Thymus (tissue), 14 donors: ENCODE measurements at places on chromosomes 2 and 18.

DNA sequence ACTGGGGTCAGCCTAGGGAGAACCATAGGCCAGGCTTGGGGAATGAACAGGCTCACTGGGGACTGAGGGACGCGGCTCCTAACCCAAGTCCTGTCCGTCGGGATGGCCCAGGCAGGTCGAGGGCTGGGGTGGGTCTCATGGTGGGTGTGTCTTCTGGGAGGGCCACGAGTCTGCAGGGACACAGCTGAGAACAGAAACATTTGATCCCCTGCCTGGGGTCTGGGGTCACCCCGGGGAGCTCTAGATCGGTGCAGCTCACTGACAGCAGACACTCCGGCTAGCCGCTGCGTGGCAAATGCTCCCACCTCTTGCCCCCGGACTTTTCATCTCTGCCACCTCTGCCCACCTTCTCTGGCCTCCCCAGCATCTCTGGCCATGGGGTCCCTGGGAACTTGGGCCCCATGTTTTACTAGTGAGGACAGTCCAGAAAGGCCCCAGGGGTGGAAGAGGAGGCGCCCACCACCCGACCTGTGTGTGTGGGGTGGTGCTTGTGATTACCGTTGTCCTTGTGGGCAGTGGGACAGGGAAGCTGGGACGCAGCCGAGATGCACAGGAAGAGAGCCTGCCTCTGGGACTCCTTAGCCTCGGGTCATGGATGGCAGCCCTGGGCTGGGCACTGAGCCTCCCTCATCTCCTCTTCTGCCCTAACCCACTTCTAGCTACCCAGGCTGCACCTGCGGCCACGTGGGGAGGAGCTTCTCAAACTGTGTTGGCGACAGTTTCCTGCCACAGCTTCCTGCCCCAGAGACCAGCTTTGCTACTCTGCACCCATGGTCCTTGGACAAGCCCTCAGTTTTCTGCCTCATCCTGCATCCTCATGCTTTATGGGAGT lies 4.9 kb downstream of the ZAP70 start:
- DNase-seq: no peak

DNA sequence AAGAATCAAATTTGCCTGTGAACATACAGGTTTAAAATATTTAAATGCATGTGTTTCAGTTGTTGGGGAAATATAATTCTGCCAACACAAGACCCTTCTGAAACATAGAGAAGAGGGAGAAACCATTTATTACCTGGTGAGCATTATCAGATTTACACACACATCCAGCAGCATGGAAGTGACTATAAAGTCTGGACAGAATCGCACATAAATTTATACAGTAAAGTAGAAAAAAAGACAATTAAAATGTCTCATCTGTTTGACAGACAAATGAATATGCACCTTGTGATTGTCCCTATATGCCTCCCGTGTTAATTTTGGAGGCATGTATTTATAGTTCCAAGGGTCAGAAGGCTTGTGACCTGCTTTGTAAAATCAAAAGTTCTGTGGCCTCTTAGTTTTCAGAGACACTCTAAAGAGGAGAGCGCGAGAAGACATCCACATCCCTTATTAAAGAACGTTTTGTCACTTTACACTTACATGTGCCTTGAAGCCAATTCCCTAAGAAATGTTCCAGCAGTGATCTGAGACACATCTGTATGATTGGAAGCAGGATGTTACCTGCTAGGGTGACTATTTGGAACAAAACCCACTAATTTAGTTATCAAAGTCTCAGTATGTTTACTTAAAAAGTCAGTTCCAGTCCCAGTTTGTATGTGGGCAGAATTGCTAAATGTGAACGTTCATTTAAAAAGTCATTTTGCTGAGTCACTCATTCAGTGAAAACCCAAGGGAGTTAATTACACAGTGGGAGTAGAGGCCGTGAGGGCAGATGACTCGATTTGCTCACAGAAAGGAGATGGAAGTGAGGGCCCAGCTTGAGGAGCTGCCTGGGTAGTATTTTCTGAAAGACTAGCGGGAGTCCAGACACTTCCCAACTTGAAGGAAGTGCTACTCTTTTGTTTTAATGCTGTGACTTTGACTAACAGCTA lies 527.6 kb upstream of the MEX3C start:
- DNase-seq: no peak

DNA sequence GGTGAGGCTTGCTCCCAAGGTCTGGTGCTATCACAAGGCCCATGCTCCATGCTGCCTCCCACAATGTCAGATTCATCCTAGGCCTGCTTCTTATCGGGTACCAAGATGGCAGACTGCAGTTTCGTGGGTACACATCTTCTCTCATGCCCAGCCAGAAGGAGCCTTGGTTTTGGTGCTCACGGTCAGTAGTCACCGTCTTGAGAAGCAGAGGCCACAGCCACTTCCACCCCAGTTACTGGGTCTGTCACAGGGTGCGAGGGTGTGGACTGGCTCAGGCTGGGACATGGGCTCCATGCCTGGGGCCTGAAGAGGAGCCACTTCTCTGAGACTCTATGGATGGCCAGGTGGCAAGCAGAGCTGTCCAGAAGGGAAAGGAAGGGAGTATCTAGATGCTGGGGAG lies 178.8 kb upstream of the HS6ST1 start:
- no peak for DNase-seq

DNA sequence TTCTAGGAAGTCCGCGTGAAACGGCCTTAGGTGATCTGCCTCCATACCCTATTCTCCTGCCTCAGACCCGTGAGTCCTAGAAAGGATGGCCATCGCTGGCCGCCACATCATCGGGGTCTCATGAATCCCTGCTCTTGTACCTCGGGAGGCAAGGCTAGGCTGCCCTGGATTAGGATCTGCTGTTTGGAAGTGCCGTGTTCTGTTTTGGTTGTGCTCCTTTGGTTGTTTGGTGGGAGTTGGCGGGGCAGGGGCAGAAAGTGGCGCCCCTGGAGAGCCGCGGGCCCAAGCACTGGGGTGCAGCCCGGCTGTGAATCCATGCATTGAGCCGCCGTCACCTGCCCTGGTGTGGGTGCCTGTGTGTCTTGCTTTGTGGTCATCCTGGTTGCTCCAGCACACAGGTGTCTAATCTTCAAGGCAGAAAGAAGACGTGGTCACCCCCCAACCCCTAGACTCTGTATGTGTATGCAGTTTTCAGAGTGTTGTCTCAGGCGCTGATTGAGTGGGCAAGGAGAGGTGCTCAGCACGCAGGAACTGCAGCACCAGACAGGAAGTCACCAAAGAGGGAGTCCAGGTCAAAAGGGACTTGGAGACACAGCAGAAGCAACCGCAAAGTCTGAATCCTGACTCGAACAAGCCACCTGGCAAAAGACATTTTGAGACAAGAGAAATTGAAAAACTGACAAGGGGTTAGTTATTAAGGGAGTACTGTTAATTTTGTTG lies 80.0 kb upstream of the LDLRAD4 start:
- DNase-seq: no peak

DNA sequence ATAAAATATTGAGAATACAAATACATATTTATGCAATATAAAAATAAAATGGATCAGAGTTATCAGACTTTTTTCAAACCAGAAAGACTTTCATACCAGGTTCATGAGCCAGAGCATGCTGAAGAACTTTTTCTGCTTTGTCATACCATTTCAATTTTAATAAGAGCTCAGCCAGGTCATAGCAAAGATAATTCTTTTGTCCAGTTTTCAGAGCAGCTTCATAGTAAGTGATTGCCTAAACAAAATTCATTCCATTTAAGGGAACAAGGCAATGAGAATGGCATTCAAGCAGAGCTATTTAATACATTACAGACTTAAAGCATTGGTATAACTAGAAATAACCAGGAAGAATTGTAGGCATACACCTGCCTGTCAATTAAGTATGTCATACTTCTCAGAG lies 42.3 kb downstream of the TTC21B start:
- DNase-seq: no peak
